ENCODE measurements at places on chromosomes 2 and 18.

GRCh38 chr2:102558463-102558862 is 60.9 kb upstream of the SLC9A2 start:
- no peak for DNase-seq

DNA sequence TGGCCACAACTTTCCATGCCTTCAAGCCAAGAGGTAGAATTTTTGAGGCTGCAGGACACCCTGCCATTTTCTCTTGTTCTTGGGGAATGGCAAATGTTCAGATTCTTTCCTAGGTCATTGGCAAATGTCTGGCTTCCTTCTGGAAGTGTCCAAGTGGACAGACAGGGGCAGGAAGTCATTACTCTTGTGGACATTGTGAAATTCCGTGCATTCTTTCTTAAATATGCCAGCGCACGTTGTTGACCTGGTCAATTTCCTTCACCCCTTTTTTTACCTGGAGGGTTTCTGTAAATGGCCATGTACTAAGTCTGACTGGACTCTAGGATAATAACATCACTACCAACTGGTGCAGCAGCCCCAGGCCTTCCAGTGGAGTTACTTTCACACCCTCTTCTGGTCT is 13.9 kb downstream of the ASB18 start:
- DNase-seq: no peak

GRCh38 chr18:57657542-57657941 is 35.9 kb upstream of the NARS1 start:
- no peak for DNase-seq

- DNase-seq: no peak
Observed at GRCh38 chr2:237894396-237894979, 35.1 kb downstream of the RAMP1 start.

DNA sequence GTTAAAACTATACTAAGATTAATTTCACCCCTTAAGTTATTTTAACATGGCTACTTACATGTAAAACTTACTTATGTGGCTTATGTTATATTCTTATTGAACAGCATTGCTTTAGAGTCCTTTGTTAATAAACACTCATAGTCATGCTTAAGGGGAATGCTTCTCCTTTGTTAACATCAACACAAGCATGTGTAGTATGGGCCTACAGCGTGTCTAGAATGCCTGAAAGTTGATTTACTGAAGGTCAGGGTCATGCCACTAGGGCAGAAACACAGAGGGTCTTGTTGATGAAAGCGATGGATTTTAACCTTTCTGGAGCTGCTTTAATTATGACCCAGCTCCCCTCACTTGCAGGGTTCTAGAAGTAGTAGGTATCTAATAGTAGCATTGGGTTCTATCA is 159.8 kb upstream of the DLX2 start:
- no peak for DNase-seq

DNA sequence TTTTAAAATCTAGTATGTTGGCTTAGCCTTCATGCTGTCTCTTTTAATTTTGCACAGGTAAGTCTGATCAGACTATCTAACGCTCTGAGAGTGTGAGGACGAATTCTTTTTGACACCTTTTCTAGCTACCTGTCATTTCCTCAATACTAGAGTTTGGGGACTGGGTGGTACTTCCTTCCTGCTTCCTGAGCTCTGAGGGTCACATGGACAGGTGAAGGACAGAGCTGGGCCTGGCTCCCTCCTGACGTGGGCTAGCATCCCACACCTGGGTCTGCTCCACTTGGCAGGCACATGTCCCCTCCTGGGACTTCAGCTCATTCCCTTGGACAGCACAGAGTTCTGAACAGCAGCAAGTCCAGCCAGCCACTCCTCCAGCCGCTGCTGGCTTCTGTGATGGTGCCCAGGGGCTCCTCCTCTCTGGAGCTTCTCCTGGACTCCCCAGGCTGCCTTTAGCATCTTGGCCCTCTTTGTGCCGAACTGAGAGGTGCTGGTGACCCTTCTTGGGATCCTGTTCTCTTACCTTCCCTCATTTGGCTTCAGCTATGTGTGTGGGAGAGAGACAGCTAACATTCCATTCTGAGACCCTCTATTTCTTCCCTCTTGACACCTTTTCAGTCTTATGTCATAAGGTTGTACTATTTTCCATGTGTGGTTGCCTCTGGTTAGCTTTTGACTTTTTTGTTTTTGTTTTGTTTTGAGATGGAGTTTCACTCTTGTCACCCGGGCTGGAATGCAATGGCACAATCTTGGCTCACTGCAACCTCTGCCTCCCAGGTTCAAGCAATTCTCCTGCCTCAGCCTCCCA is 106.9 kb downstream of the B3GNT2 start:
- no peak for DNase-seq

GRCh38 chr2:104932243-104932642 is 78.3 kb downstream of the POU3F3 start:
- DNase-seq: no peak

DNA sequence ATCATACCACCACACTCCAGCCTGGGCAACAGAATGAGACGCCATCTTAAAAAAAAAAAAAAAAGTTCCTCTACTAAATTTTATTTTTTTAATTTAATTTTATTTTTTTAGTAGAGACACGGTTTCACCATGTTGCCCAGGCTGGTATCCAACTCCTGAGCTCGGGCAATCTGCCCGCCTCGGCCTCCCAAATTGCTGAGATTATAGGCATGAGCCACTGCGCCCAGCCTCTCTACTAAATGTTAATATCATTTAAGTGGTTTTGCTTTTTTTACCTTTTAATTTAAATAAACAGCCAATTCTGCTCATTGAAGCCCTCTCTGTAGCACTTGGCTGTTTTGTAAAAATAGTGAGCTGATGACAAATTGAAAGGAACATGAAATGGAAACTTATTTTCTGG is 9.2 kb downstream of the RAB17 start:
- DNase-seq: no peak

DNA sequence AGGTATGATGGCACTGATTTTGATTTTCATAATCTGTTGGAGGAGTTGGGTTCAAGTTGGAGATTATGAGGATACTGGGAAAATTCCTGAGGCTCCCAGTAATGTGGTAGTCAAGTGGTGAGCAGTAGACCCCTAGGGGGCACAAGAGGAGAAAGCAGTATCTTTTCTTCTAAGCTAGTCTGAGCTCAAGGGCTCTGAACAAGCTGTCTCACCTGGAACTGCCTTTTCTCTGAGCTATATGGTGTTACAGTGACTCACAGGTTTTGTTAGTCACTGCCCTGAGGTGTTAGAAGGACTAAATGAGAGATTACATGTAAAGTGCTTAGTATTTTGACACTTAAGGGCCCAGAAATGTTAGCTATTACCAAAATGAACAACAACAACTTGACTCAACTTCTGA is 42.2 kb downstream of the CD302 start:
- no peak for DNase-seq

DNA sequence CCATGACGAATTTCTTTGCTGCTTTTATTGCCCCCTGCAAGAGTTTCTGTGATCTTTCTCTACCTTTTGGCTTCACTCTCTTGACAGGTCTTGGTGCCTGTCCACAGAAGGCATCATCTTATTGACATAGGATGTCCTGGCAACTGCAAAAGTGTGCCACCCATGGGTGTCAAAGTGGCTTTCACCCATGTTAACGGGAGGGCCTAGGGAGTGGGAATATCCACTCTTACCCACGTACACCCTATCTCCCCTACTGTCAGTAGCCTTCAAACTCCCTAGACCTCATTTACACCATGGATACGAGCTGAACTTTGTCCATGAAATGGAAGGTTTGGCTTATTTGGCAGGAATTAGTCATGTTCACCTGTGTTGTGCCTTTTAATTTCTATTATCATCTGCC is 16.2 kb upstream of the SULT1C3 start:
- no peak for DNase-seq

DNA sequence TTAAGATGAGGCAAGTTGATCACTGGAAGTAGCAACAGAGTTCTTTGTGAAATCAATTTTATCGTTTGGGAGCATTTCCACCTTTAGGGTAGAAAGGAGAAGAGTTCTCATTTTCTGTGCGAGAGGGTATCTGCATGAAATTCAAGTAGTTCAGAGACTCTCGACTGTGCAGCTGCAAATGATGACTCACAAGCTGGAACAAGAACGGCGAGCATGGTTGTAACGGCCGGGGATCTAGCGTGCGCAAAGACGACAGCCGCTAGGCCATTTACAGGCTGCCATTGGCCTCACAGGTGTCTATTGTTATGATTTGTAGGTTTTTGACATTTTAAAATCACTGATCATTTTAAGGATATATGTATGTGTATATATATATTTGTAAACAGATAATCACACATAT is 5.2 kb downstream of the KLHL29 start:
- DNase-seq: no peak

- DNase-seq: no peak
Observed at GRCh38 chr18:9731380-9731779, 23.3 kb downstream of the RAB31 start.

GRCh38 chr2:111015283-111015995 is 105.3 kb upstream of the BCL2L11 start:
- DNase-seq: no peak

- DNase-seq: no peak
Observed at GRCh38 chr18:44098551-44099098, 582.1 kb upstream of the SETBP1 start.
